ENCODE measurements at places on chromosomes 1 and 21.

GRCh38 chr1:216531263-216532239, 108.3 kb upstream of the USH2A start:
- no peak for DNase-seq

DNA sequence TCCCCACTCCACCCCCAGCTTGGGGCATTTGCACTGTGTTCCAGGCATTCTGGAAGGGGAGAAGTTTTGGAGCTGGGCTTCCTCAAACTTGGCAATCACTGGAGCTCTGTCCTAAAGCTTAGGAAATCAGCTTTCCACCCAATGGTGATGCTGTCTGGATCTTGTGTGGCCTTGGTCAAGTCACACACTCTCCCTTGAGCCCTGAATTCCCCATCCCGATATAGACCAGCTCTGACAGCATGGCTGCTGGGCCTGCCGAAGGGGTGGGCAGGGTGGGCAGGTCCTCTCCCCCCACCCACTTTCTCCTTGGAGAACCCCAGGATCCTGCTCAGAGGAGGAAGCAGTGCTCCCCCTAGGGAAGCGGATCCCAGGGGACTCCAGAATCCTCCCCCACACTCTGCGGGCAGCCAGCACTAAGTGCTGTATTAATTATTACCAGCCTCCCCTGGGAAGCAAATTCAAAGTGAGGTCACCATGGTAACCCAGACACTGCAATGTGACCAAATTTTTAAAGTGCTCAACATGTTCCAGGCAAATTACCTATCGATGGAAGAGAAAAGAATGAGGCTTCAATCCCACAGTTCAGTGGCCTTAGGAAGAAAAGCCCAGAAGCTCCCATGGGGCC, 21.3 kb upstream of the LDLRAP1 start:
- no peak for DNase-seq

DNA sequence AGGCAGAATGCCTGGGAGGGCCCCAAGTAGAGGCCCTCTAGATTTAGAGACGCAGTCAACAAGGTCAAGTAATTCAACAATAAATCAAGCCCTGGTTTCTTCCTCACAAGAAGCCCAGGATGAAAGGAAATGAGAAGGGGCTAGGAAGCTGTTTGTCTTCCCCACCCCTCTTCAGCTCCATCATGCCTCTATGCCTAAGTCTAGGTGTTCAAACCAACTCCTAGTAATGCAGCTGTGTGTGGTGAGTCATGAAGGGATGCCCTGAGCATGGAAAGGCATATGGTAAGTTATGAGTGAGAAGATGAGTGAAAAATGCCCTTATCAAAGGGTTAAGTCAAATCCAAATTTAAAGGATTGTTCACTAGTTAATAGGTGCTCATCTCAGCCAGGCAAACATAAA, 339.5 kb downstream of the KCNH1 start:
- DNase-seq: no peak

DNA sequence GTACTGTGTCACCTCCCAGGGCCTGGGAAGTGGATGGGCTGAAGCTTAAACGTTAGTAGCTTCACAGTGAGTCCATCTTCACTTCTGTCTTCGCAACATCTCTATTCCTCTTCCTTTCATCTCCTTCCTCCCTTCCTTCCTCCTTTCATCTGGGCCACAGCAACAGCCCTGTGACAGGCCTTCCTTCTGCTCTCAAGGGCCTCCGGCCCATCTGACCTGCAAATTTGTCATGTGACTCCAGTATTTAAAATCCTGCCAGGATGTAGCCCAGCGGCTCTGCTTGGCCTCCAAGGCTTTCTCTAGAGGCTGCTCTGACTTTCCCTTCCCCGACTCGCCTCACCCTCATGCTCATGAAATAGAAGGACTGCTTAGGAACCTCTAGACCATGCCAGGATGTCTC, 10.9 kb upstream of the BATF3 start:
- no peak for DNase-seq

DNA sequence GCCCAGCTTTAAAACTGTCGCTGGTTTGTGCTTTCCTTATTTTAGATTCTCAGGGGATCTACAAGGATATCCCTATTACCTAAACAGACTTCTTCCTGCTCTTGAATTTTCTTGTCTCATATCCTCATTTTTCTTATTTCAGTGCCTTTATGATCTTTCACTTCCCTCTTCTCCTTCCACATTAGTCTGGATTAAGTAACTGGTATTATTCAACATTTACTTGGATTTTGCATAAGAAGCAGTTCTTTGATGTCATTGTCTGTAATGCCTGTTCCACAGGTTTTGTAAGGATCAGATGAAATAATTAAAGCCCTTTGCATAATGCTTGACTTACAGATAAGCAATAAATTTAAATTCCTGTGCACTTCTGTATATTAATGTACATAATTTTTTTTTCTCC, 26.5 kb downstream of the CXADR start:
- no peak for DNase-seq

DNA sequence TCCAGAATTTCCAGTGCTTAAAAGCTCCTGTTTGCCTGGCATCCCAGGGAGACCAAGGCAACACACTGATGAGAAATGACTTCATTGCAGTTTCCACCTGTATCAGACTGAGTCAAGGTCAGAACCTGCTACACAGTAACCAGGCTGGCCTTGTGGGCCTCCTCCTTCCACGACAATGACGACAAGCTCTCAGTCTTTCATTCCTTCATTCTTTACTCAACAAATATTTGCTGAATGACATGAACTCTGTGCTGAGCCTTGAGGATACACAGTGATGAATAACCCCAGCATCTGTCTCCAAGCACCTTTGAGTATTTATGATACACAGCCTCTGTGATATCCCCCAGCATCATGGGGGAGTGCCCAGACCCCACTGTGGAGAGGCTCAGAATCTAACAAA, 8.9 kb upstream of the LCE5A start:
- DNase-seq: no peak

DNA sequence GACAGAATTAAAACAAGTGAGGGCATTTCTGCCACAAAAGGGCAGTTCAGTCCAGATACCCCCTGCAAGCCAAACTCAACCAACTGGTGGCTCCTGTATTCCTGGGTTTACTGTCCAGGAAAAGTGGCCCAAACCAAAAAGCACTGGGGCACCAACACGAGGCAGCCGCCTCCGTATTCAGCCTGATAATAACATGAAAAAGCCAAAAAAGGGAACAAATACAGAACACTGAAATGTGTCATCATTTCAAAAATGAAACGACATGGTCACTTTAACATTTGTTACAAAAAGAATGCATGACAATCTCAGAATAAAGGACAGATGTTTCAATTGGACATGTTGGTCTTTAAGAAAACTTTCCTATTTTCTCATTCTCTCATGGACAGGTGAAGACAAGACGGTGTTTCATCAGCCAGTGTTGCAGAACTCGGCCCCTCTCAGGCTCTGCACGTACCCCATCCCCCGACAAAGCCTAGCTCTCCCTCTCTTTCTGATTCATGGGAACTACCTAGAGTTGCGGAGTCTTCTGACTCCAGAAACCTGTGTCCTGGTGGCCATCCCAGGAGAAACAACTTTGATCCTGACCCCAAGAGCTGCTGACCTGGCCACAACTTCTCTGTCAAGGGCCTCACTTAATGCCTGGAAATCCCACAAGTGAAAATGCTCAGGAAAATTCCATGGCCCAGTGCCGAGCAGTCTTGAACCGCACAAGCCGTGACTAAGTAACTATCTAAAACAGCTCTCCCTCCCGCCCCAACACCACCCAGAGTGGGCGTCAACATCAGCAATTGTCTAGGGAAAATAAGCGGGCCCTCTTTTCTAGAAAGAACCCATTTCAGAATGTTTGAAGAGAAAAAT, 27.1 kb downstream of the ZBTB17 start:
- no peak for DNase-seq

GRCh38 chr1:83790446-83790845, 208.5 kb downstream of the TTLL7 start:
- no peak for DNase-seq

DNA sequence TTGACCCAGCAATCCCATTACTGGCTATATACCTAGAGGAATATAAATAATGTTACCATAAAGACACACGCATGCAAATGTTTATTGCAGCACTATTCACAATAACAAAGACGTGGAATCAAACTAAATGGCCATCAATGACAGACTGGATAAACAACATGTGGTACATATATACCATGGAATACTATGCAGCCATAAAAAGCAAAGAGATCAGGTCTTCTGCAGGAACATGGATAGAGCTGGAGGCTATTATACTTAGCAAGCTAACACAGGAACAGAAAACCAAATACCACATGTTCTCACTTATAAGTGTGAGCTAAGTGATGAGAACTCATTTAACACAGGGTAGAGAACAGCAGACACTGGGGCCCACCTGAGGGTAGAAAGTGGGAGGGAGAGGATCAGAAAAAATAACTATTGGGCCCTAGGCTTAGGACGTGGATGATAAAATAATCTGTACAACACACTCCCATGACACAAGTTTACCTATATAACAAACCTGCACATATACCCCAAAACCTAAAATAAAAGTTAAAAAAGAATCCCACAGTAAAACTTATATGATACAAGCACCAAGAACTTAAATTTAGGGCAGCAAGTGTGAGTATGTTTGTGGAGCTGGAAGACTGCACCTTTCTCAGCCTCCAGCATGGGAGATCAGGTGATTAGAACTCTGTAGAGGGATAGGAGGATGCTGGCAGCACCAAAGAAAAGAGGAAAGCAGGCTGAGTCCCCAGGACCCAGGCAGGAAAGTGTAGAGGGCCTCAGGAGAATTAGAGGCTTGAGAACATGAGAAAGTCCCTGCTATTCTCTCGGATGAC, 320.8 kb upstream of the USP24 start:
- DNase-seq: no peak

DNA sequence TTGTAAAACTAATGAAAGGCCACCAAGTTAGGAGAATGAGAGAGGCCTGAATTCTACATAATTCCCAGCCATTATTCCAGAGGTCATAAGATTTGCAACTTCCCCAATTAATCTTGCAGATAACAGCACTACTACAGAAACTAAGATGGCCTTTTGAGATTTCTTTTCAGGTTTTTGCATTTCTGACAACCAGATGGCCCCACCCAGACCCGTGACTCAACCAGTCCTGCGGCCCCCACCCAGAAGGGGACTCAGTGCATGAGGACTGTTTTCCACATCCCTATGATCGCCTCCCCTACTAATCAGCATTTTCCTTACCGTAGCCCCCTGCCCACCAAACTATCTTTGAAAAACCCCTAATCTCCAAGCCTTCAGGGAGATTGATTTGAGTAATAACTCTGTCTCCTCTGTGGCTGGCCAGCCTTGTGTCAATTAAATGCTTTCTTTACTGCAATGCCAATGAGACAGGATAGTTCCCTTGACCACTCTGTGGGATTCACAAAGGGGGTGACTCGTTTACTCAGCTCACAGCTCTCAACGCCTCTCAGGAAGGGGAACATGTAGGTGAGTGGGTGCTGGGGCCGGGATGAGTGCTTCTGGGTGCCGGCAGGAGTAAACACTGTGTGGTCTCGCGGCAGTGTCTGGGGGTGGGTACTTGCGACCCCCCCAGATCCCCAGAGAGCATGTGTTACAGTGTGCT, 10.5 kb upstream of the CNIH3 start:
- no peak for DNase-seq

DNA sequence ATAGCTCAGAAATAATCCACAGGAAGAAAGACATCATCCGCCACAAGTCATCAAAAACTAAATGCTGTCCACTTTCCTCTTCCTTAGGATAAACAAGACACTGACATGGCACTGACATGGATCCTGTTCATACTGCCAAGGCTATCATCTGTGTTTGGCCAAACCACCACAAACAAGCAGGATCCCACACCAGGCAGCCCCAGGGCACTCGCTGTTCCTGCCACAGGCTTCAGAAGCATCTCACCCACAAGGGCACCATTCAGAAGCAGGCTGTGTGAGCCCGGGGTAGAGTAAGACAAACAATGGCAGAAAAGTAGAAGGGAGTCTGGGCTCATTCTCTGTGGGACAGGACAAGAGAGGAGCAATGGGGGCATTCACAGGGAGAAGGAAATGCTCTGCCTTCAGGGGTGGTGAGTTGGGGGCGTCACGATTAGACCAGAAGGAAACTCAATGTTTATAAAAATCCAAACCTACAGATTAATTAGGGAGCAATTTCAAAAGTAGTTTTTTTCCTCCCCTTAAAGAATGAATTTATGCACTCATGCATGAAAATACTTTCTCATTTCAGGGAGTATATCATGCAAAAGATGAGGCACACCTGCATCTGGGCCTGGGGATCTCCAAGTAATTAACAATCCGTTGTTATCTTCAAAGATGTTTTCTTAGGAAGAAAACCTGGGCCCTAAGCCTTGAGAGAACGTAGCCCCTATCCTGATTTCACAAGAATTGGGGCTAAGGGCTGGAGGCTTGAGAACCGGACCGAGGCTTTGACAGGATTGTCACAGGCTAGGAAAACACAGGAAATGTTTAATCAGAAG, 43.3 kb upstream of the ATP1A1 start:
- DNase-seq: no peak

DNA sequence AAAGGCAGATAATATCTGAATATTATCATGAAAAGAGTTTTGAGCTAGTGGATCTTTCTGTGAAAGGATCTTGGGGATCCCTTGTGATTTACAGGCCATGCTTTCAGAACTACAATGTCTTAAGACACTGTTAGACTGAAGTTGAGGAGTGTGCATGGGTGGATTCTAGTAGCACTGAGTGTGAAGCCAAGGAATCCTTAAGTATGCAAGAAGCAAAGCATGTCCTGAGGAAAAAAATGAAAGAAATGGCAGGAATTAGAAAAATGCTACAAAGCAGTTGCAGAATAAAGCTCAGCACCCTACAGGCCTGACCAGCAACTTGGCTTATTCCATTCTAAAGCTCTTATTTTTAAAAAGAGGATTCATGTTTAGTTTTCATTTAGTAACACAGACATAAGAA, 11.9 kb downstream of the STX6 start:
- DNase-seq: no peak

DNA sequence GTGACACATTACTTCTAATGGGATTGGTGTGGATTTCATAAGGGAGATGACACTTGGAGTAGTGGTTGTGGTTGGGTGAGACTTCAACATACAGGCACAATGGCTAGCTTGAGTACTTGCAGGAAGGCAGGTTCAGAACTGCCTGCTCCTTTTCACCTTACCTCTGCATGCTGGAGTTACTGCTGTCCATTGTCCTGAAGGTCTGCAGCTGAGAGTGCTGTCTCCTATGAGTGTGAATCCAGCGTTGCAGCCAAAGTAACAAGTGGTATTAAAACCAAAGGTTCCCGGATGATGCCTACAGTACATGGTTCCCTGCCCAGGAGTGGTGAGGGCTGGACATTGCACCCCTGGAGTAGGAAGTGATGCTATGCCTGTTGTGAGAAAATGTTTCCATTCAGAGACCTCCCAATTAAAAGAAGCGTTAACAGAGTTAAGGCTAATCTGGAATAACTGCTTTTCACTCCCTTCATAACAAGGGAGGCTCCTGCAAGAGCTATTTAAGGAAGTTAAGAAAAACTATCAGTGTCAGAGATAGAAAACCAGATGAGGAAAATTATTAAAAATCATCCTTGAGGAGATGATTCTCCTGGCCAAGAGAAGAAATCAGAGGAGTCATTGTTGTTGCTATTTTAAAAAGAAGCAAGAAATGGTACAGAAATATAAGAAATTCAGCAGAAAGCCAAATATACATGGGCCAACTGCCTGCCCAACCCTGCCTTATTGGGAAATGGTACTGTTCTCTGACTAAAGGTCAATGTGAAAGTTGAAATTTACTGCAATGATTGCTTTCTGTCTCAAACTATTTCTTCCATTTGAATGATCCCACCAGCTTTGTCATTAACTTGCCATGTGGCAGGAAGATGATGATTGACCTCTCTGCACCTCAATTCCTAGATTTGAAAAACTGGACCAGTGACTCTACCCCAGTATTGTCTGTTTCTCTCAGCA, 9.8 kb upstream of the F5 start:
- DNase-seq: no peak

GRCh38 chr1:76959556-76959955, 92.3 kb downstream of the ST6GALNAC5 start:
- DNase-seq: no peak
